HepG2 (cell line): ENCODE measurements at places on chromosomes 5 and 9.

- peak; percentile 23 for DNase-seq
Observed at GRCh38 chr9:78115073-78115472, 83.5 kb upstream of the GNAQ start.

- peak; percentile 62 for DNase-seq
Observed at GRCh38 chr5:36373527-36374086, 71.9 kb upstream of the RANBP3L start.

GRCh38 chr5:113524927-113525326, 11.4 kb downstream of the YTHDC2 start:
- no peak for DNase-seq

DNA sequence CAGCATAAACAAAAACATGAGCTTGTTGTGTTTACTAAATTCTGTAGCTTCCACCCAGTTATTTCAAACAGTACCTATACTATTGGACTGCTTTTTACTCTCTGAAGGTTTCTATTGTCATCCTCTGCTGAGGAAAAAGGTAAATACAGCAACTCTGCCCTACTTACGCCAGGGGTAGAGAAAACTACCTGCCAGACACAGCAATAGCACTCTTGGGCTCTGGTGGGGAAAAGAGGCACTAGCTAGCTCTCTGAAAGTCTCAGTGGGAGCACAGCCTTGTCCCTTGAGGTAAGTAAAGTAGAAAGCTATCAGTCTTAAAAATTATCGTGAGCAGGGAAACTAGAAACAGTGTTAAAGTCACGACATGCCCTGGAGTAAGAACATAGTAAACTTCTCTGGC, 3.7 kb downstream of the HCN1 start:
- no peak for DNase-seq

DNA sequence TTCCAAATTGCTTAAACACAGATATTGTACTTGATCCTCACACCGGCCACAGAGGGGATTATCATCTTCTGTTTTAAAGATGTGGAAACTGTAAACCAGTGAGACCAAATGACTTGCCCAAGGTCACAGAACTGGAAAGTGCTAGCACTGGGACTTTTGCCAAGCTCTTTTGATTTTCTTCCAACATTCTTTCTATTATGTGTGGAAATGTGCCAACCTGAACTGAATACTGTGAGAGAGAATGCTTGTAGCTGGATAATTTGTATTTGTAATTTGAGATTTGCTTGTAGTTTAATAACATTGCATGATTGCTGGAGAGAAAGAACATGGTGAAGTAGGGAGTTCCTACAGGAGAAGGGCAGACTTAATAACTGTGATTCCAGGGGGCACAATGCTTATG, 977.9 kb upstream of the NUDT12 start:
- no peak for DNase-seq

DNA sequence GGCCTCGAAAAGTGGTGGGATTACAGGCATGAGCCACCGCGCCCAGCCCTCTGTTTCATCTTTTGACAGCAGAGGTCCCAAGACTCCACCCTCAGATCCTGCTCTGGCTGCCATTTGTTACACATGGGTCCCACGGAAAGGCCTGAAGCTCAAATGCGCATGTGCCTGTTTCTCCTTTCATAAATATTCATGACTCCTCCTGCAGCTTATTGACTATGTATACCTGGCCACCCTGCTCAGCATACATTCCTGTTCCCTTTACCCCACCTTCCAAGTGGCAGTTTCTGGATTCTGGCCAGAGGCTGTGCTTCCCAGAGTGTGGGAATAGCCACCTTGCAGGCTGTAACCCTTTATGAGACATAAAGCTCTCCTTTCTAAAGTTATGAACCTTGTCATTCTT, 46.5 kb downstream of the AUH start:
- no peak for DNase-seq

GRCh38 chr5:143362664-143363227, 40.7 kb downstream of the NR3C1 start:
- DNase-seq, result peak; percentile 21

- no peak for DNase-seq
Observed at GRCh38 chr5:79075646-79076426, 6.3 kb downstream of the BHMT2 start.

- no peak for DNase-seq
Observed at GRCh38 chr5:172749881-172750633, 20.9 kb downstream of the DUSP1 start.

DNA sequence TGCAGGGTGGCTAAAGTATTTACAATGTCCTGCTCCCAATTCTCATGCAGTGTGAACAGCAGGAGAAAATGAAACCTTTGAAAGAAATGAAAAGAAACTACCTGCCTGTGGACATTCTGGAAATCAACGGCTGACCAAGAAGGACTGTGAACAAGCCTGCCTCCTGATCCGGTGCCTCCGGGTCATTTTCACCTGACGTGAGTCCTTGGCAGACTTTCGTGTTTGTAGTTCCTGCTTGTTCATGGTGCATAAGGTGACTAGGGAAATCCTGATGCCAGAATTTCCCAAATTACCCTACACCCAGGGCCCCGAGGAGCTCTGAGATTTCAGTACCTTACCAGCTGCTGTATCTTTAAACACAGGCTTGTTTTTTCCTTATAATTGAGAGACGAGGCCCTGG, 317.5 kb downstream of the TLE1 start:
- DNase-seq, result no peak

DNA sequence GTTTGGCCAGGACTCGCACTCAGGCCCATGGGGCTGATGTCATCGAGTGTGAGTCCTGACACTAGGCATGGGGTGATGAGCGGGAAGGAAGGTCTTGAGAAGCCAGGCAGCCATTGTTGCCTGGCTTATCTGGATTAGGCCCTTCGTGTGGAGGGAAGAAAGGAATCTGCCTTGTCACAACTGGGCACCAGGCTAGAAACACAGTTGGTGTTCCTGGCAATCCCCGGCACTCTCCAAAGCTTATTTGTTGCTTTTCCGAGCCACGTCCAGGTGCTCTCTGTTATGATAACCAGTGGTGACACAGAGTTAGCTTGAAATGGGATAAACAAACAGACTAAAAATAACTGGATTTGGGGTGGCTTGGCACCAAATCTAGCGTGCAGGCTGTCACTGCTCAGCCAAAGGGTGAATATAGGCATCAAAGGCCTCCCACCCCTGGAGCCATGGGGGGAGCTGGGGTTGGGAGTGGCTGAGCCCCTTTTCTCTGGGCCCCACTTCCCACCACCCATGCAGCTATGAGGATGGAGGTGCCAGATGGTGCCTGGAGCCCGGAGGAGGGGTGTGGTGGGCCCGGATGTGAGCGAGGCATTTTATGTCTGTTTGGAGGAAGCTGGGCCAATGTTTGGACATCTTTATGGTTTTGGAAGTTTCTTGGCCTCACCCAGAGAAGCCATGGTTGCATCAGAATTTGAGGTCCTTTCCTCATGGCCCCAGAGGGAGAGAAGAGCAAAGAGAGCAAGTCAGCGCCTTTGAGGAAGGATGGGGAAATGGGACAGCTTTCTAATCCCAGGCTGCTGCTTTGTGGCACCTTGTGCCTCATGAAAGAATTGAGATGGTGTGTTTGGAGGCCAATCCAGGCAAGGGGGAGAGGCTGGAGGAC, 98.0 kb upstream of the PITX1 start:
- DNase-seq, result no peak

GRCh38 chr5:80987078-80987766, 27.1 kb downstream of the RASGRF2 start:
- DNase-seq, result no peak

- no peak for DNase-seq
Observed at GRCh38 chr9:112170968-112171367, 4.1 kb downstream of the SUSD1 start.

GRCh38 chr5:103409013-103409670, 150.6 kb downstream of the MACIR start:
- no peak for DNase-seq

GRCh38 chr9:98168941-98169488, 23.4 kb downstream of the CORO2A start:
- peak; percentile 85 for DNase-seq

- DNase-seq, result no peak
Observed at GRCh38 chr5:40554054-40554453, 125.7 kb upstream of the PTGER4 start.

- no peak for DNase-seq
Observed at GRCh38 chr9:84860249-84861115, 191.0 kb downstream of the NTRK2 start.
